ENCODE measurements at places on chromosomes 12 and 14. TPM values are rescaled to one million over a fixed set of nuclear protein-coding genes. Genes with fewer than 3 reads are reported as not detected.

Gene ESRRB
- not detected for total RNA-seq

Gene TAC3
- total RNA-seq, result not detected

Gene AREL1
- total RNA-seq, result 27.6 TPM

Gene PLEKHD1
- total RNA-seq, result under 0.01 TPM

Gene AGAP2
- under 0.01 TPM for total RNA-seq

Gene HPD
- not detected for total RNA-seq

Gene IFI27
- total RNA-seq, result 375 TPM

Gene CLECL1
- total RNA-seq, result not detected

Gene PDE3A
- 3.1 TPM for total RNA-seq

Gene APOF
- total RNA-seq, result not detected

Gene KLHL33
- total RNA-seq, result 0.17 TPM

Gene KRT81
- total RNA-seq, result not detected

Gene SLC25A47
- not detected for total RNA-seq

Gene NGB
- not detected for total RNA-seq

Gene RHOJ
- 76.3 TPM for total RNA-seq

Gene DNAJC22
- 1.1 TPM for total RNA-seq

Gene SERPINA9
- total RNA-seq, result not detected

Gene FGF6
- total RNA-seq, result not detected

Gene OLR1
- not detected for total RNA-seq

All from dermis blood vessel endothelial cell (primary cell).